ENCODE measurements at places on chromosomes 1 and 21.

DNA sequence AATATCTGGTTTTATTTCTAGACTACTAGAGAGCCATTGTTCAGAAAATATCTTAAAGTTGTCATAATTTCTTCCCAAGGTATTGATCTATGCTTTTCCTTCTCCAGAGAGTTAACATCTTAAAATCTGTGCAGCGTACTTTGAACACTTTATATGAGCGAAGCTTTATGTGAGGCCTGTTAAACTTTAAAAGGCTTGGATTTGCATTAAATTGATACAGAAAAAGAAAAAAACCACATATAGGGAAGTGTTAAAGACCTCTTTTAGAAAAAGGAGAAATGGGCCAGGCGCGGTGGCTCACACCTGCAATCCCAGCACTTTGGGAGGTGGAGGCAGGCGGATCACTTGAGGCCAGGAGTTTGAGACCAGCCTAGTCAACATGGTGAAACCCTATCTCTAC, 59.2 kb upstream of the MORC3 start:
- peak overlapping the region; percentile 92 for H3K27ac ChIP-seq
- peak overlapping the region; percentile 68 for H3K4me3 ChIP-seq
- H3K36me3 ChIP-seq = peaks cover 34% of the 10 kb centered on the region
- DNase-seq = no peak
- H3K27me3 ChIP-seq = no peaks in the 10 kb centered on the region

DNA sequence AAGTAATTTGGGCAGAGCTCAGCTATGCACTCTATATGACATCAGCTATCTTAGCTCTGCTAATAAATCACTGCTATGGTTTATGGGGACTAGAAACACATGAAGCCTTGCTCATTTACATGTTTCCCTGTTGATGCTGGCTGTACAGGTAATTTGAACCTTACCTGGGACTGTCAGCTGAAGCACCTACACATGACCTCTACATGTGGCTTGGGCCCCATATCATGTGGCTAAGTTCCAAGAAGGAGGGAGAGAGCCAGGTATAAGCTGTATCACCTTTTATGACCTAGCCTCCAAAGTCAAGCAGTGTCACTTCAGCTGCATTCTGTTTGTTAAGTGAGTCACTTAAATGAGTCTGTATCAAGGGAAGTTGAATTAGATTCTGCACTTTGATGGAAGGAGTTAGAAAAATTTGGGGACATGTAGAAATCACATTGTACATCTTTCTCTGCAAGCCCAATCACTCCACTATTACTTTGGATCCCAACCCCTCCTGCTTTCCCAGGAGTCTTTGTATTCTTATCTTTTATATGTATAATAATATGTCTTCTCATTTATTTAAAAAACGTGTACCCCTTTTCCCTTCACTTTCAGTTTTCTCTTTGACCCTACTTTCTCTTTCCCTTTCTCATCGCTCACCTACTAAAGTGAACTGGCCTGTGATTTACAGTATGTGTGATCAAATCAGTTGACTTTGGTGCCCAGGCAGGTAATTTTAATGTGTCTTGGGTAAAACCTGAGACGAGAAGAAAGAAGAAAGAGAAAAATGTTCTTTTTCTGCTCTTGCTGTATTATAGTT, 53.4 kb upstream of the PRKACB start:
- DNase-seq = peak; percentile 13
- peaks cover 30% of the 10 kb centered on the region for H3K4me1 ChIP-seq
- peak overlapping the region; percentile 85 for H3K27ac ChIP-seq
- peaks cover 6% of the 10 kb centered on the region for H3K36me3 ChIP-seq

- no peaks in the 10 kb centered on the region for H3K36me3 ChIP-seq
- H3K27me3 ChIP-seq = peaks cover 4% of the 10 kb centered on the region
- H3K27ac ChIP-seq = no peak overlapping the region
- DNase-seq = no peak
- no peak overlapping the region for H3K4me3 ChIP-seq
Measured at GRCh38 chr1:63847308-63847910, 73.6 kb downstream of the ROR1 start.

GRCh38 chr1:183110326-183110880, 75.7 kb upstream of the LAMC2 start:
- peaks cover 9% of the 10 kb centered on the region for H3K27me3 ChIP-seq
- no peak overlapping the region for H3K4me3 ChIP-seq
- no peaks in the 10 kb centered on the region for H3K4me1 ChIP-seq
- no peak overlapping the region for H3K27ac ChIP-seq

GRCh38 chr21:33055991-33056390, 13.9 kb upstream of the OLIG1 start:
- no peaks in the 10 kb centered on the region for H3K36me3 ChIP-seq
- peaks cover 12% of the 10 kb centered on the region for H3K4me1 ChIP-seq
- no peak overlapping the region for H3K27ac ChIP-seq
- H3K4me3 ChIP-seq = no peak overlapping the region
- peaks cover 12% of the 10 kb centered on the region for H3K27me3 ChIP-seq
- no peak for DNase-seq

DNA sequence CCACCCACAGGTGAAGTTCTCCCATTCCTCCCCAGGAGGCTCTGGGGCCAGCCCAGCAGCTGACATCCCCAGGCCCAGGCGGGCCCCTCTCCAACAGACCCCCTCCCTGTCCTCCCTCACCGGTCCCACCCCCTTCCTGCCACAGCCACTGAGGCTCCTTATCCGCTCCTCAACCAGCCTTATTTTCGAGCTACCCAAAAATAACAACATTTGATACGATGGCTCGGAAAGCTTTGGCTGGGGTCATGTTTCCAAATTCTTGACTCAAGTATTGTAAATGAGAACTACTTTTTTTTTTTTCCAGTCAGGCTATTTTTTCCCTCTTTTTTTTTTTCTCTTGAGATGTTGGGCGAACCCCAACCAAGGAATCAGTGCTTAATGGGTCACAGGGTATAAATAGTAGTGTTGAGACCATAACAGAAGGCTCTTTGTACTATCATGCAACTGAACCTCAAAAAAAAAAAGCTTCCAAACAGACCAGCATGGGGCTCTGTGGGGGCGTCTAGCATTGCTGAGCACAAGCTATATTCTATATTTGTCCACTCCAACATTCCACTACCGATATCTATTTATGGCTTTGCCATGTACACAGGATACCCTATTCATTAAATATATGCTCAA, 27.2 kb downstream of the IRF2BP2 start:
- H3K27me3 ChIP-seq = peaks cover 4% of the 10 kb centered on the region
- no peak overlapping the region for H3K27ac ChIP-seq
- no peak overlapping the region for H3K4me3 ChIP-seq
- H3K36me3 ChIP-seq = peaks cover 2% of the 10 kb centered on the region
- H3K4me1 ChIP-seq = peaks cover 7% of the 10 kb centered on the region

DNA sequence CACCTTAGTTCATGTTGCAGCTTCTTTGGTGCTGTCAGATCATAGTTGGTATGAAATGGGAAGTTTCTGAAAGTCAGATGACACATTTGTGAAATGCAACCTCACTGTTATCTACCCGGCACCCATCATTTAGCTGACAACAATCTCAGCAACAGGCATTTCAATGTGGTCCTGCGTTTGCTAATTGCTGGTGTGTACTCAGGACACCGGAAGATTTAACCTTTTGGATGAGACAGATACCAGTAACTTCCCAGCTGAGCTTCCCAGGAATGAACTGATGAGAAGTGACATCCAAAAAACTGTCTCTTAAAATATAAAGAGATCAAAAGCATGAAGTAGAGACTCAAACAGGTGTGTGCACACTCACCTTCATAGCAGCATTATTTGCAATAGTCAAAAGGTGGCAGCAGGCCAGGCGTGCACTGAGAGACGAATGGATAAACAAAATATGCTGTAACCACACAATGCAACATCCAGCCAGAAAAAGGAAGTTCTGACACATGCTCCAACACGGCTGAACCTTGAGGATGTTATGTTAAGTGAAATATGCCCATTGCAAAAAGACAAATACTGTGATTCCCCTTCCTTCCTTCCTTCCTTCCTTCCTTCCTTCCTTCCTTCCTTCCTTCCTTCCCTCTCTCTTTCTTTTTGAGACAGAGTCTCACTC, 7.9 kb upstream of the CLDN14 start:
- no peak for DNase-seq
- H3K27me3 ChIP-seq = no peaks in the 10 kb centered on the region
- H3K36me3 ChIP-seq = no peaks in the 10 kb centered on the region
- H3K27ac ChIP-seq = no peak overlapping the region

DNA sequence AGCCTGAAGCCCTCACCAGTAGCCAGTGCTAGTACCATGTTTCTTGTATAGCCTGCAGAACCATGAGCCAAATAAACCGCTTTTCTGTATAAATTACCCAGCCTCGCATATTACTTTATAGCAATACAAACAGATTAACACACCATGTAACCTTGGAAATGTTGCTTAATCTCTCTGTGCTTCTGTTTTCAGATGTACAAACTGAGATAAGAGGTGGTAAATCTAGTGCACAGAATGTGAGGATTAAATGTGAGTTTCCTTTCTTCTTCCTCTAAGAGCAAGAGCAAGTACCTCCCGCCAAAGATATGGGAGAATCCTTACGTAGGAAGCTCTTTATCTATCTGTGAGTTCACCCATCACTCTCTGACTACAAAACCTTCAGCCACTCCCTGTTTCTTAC, 128.4 kb downstream of the HIVEP3 start:
- H3K27ac ChIP-seq = peak overlapping the region; percentile 85
- peaks cover 52% of the 10 kb centered on the region for H3K4me1 ChIP-seq
- H3K4me3 ChIP-seq = no peak overlapping the region
- H3K27me3 ChIP-seq = no peaks in the 10 kb centered on the region

- H3K4me1 ChIP-seq = peaks cover 46% of the 10 kb centered on the region
- DNase-seq = no peak
- H3K27me3 ChIP-seq = no peaks in the 10 kb centered on the region
- peaks cover 40% of the 10 kb centered on the region for H3K36me3 ChIP-seq
- no peak overlapping the region for H3K27ac ChIP-seq
Measured at GRCh38 chr1:19071674-19072281, 115.3 kb upstream of the IFFO2 start.

GRCh38 chr1:233080286-233080685, 129.9 kb downstream of the NTPCR start:
- H3K27ac ChIP-seq = no peak overlapping the region
- no peaks in the 10 kb centered on the region for H3K27me3 ChIP-seq
- no peak for DNase-seq
- H3K4me1 ChIP-seq = no peaks in the 10 kb centered on the region

DNA sequence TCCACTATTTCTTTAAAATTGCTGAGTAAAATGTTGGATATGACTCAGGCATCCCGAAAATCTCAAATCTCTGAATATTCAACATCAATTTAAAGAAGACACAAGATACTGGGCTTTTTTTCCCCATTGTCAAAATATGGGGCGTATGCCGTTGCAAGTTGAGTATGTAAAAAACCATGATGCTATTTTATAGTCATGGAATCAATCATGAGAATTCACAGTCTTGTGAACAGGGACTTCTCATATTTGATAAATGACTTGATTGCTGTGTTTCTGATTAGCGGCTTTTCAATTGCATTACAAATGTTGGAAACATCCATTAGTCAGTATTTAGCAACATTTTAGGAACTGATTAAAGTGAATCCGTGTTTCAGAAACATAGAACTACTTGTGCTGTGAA, 45.3 kb downstream of the SETD4 start:
- DNase-seq = no peak
- H3K27me3 ChIP-seq = peaks cover 12% of the 10 kb centered on the region
- H3K4me1 ChIP-seq = no peaks in the 10 kb centered on the region
- H3K4me3 ChIP-seq = no peak overlapping the region
- no peaks in the 10 kb centered on the region for H3K36me3 ChIP-seq

DNA sequence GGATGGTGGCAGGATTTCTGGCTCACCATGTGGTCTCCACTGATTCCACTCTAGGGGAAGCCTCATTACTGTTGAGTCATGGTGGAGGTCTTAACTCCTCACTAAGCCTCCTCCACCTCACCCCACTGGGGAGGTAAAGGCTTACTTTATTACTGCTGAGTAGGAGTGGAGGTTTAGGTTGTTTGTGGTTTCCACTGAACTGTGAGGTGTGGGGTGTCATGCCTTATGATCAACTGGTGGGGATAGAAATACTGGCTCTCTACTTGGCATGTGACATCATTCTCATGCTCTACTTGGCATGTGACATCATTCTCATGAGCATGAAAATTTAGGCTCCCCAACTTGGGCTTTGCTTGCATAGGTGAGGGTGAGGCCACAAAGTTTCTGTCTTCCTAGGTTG, 35.6 kb downstream of the COL6A1 start:
- H3K27me3 ChIP-seq = peaks cover 53% of the 10 kb centered on the region
- H3K27ac ChIP-seq = no peak overlapping the region
- DNase-seq = no peak

GRCh38 chr1:19877821-19878636, 4.2 kb upstream of the OTUD3 start:
- H3K4me3 ChIP-seq = no peak overlapping the region
- peaks cover 10% of the 10 kb centered on the region for H3K4me1 ChIP-seq
- no peak for DNase-seq
- H3K27me3 ChIP-seq = peaks cover 7% of the 10 kb centered on the region
- H3K36me3 ChIP-seq = no peaks in the 10 kb centered on the region

- no peaks in the 10 kb centered on the region for H3K27me3 ChIP-seq
- H3K4me1 ChIP-seq = peaks cover 4% of the 10 kb centered on the region
- H3K36me3 ChIP-seq = no peaks in the 10 kb centered on the region
- DNase-seq = no peak
Measured at GRCh38 chr21:44759628-44760285, 41.9 kb downstream of the UBE2G2 start.

DNA sequence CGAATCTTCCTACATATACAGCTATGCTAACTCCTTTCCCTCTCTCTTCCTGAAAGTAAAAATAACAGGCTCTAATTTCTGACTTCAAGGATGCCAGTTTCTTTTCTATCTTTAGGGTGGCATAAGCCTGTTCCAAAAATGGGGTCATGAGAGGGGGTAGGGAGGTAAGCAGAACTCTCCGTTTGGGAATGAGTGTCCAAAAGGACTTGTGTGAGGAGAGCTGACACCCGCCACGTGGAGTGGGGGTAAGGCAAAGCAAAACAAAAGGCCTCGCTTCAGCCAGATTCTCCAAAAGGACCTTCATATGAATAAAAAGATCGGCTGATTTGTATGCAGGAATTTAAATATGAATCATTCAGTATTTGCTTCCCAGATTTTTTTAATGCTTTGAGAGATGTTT, 28.6 kb downstream of the PLPPR4 start:
- H3K4me1 ChIP-seq = no peaks in the 10 kb centered on the region
- no peak for DNase-seq
- H3K36me3 ChIP-seq = no peaks in the 10 kb centered on the region
- no peak overlapping the region for H3K4me3 ChIP-seq
- no peak overlapping the region for H3K27ac ChIP-seq

DNA sequence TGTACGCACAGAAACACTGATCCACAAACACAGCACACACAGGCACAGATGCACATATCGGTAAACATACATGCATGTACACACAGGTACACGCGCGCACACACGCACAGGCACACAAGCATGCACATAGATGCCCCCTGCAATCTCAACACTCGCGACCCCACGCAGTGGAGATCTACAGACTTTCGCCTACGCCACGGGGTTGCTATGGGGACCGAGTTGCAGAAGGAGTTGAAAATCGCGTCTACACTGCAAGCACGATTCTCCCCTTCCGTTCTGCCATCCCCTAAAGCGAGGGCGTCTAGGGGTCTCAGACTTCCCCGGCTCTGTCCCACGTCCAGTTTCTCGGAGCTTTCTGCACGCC, 826 bp downstream of the TRIM17 start:
- H3K27ac ChIP-seq = no peak overlapping the region
- no peak for DNase-seq
- H3K36me3 ChIP-seq = peaks cover 5% of the 10 kb centered on the region
- H3K27me3 ChIP-seq = peaks cover 35% of the 10 kb centered on the region
- H3K4me3 ChIP-seq = peak overlapping the region; percentile 58
